Stimulated activated CD8-positive, alpha-beta memory T cell treated with anti-CD3 and anti-CD28 coated beads, Interleukin-7, amount 100 ng/mL, for 1 hour (primary cell): ENCODE measurements at places on chromosomes 1 and 21.

DNA sequence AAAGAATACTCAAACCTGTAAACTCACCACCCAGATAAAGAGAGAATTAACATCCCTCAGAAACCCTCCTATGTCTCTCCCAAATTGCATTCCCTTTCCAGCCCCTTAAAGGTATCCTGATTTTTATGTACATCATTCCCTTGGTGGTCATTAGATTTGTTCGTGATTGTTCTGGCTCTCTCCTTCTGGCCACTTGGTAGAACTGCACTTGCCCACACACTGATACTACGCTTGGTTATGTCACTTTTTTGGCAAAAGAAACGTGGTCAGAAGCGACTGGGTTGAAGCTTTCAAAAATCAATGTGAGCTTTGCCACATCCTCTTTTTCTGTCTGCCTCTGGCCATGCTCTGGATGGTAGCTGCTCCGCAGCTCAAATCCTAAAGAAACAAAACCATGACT, 76.3 kb downstream of the KRTAP19-8 start:
- no peak for DNase-seq

GRCh38 chr1:178487070-178487615, 9.6 kb downstream of the CLEC20A start:
- no peak for DNase-seq

DNA sequence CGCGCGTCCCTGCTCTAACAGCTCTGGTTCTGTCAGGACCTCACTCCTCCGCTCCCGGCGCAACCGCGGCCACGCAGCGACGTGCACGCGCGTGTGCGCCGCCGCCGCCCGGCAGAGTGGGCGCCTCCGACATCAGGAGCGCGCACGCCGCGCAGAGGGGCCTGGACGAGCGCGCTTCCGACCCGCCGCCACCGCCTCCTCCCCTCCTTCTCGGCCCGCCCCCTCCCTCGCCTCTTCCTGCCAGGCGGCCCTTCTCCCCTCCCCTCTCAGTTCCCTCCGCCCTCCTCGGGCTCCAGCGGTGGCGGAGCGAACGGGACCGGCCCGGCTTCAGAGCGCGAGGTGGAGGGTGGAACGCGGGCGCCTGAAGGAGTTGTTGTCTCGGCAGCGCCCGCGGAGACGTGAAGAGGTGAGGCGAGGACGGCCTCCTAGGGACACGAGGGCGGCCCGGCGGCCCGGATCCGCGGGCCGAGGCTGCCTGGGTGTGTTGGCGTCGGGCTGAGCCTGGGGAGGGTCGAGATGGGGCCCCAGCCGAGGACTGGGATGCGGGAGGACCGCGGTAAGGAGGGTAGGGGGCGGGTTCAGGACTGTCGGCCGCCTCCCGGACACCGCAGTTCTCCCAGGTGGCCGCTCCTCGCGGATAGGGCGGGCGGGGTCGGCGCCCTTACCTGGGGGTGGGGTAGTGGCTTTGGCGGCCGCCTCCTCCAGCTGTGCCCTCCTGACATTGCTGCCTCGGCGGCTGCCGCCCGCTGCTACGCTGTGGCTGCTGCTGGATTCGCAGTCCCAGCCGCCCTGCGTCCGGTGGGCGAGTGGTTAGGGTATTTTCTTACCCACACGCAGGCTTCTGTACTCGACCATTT, at the start of gene RABGAP1L:
RABGAP1L (plus strand) TSS at position 269 of the 857 bp plus-strand sequence.
- DNase-seq, result peak; percentile 87

- DNase-seq, result no peak
Measured at GRCh38 chr1:207868251-207868773, 42.6 kb downstream of the CD34 start.

DNA sequence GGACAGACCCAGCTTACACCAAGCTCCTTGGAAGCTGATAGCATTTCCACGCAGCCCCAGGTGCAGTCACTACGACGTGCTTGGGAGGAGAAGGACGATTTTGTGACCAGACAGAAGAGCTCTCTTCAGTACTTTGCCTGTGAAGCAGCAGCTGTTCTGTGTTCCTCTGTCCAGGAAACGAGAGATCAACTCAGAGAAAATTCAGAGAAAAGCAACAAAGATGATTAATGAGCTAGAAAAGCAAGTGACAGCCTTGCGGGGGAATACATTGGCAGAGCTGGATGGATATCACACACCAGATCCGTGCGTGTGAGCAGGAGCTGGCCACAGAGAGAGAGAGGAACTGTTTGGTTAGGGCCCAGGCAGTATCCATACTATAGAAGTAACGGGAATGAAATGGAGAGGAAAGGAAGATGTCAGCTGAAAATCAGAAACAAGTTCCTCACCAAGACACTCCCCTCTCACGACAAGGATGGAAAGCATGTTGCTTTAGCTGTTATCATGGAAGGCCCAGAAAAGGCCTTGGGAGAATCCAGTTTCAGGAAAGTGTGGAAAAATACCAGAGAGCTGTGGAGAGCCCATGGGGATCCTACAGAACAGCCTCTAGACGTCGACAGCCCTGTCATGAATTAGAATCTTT, 106.2 kb downstream of the TOMM20 start:
- no peak for DNase-seq

- DNase-seq, result no peak
Measured at GRCh38 chr1:23013657-23014056, 2.0 kb downstream of the TEX46 start.

DNA sequence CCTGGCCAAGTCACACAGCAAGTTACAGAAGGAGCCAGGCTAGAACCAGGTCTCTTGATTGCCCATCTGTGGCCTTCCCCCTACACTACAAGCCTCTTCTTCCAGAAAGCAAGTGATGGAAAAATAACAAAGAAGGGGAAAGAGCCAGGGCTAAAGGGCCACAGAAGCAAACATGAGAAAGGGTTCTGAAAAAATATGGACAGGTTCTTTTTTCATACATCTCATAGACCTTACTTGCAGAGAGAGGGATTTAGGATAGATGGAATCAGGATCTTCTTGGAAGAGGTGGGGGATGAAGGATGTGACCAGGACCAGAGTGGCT, 3.2 kb downstream of the RHBG start:
- DNase-seq, result no peak

GRCh38 chr21:43597052-43597451, 62.2 kb downstream of the HSF2BP start:
- DNase-seq, result no peak

DNA sequence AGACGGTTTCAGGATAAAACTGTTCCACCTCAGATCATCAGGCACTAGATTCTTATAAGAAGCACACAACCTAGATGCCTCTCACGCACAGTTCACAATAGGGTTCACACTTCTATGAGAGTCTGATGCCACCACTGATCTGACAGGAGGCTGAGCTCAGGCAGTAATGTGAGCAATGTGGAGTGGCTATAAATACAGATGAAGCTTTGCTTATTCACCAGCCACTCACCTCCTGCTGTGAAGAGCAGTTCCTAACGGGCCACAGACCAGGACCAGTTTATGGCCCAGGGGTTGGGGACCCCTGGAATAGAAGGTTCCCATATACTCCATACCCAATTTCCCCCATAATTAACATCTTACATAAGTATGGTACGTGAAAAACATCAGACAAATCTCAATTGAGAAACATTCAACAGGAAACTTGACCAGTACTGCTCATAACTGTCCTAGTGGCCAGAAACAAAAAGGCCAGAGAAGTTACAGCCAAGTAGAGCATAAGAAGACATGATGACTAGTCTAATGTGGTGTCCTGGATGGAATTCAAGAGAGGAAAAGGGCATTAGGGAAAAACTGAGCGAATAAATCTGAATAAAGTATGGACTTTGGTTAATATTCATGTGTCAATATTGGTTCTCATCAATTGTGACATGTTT, 24.7 kb upstream of the IGSF5 start:
- no peak for DNase-seq

DNA sequence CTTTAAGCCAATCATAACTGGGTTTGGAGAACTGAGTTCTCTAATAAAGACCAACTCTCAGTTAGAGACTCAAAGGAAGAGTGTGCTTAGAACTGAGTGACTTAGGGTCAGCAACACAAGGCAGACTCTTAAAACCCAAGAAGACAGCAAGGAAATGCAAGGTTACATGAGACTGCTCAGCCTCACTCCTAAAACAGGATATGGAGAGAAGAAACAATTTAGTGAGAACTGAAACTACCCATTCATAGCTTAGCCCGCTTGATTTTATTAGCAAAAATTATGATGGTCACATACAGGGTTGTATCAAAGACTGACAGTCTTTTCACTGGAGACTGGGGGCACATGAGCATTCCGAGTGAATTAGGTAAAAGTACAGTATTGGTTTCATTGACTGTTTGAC, 78.9 kb upstream of the DMRTA2 start:
- no peak for DNase-seq

DNA sequence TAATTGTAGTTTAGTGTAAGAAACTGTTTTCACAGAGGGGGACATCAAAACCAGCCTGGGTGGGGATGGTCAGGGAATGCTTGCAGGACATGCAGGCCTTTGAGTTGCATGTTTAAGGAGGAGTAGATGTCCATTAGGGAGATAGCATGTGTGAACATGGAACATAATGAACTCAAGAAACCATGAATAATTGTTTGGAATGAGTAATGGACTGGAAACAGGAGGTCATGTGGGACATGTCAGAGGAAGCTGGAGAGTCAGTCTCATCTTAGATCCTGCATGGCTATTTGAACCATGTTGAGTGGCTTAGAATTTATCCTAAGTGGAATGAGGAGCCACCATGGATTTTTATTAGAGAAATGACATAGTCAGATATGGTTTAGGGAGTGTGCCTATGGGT, 86.4 kb downstream of the RPE65 start:
- DNase-seq, result no peak

DNA sequence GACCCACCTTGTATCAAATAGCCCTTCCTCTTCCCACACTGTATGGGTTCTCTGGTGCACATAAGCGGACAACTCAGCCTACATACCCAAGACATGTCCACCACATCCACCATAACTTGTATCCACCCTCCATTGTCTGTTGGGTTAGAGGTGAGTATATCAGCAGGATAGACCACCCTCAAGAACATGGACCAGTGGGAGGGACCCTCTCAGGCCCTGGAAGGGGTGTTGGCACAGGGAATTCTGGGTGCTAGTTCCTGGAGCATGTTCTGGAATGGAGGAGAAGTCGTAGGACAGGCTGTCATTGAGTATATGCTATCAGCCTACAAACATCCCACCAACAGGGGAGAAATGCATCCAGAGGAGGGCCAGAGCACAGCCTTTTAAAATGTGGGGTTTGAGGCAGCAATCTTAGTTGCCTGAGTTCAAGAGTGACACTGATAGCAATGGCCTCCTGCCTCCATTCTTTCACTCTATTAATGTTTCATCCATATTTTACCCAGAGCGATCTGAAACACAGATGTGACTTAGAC, 7.5 kb downstream of the CD55 start:
- no peak for DNase-seq

- DNase-seq, result no peak
Measured at GRCh38 chr1:190084552-190084951, 393.1 kb downstream of the BRINP3 start.

DNA sequence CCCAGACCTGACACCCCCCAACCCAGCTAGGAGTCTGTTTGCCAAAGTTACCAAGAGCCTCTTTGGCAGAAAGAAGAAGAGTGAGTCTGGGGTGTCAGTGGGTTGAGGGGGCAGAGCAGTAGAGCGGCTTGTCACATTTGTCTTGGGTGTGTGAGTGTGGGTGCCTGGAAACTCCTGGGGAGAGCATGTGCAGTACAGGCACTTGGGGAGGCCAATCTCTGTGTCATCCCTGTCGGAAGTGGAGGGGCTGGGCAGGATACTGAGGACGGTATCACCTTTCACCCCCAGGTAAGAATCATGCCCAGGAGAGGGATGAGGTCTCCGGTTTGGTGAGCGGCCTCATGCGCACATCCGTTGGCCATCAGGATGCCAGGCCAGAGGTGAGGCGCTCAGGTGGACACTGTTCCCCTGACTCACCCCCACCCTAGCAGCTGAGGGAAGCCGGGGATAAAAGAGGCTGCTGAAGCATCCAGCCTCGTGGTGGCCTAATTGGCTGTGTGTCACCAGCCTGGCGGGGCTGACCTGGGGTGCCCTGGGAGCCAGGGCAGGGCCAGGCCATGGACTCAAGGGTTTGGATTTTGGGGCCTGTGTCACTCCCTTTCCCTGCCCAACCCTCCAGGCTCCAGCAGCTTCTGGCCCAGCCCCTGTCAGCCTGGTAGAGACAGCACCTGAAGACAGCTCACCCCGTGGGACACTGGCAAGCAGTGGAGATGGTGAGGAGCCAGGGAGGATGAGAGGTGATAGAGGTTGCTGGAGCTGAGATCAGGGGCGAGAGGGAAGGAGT, 3.3 kb downstream of the PLK3 start:
- DNase-seq, result no peak

- no peak for DNase-seq
Measured at GRCh38 chr1:97660431-97661105, 260.3 kb downstream of the DPYD start.

DNA sequence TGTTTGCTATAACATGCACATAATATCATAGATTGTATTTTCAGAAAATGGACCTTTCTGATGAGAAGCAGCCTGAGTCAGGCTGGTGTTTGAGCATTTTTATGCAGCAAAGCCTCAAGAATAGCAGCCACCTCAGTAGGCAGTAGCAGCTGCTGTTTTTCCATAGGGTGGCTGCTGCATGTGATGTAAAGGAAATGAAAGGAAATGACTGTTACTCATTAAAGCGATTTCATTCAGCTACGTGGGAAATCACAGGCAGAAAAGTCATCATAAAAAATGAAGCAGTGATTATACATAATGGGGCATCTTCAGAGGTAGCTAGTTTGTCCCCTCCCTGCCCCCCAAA, 110.4 kb downstream of the PATJ start:
- no peak for DNase-seq

DNA sequence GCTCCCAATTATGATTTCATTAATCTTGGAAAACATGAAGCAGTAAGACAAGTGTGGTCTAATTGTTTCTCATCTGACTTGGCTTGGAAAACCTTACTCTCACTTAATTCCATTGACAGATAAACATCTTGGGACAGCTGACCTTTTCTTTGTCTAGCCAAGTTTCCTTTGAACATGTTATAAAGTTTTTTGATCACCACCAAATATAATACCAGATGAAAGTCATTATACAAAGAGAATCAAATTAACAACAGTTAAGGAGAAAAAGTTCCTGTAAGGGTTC, 50.2 kb downstream of the ALG14 start:
- no peak for DNase-seq

- DNase-seq, result no peak
Measured at GRCh38 chr1:39130325-39130724, 74.2 kb upstream of the MACF1 start.
